ENCODE measurements at places on chromosomes 3 and 15.

- DNase-seq = no peak
These were observed 277.8 kb downstream of the CD47 start for GRCh38 chr3:107813026-107813425.

- no peak for DNase-seq
These were observed 14.2 kb downstream of the ST8SIA2 start for GRCh38 chr15:92407916-92408315.

GRCh38 chr3:78668302-78668701, 1099.5 kb downstream of the ROBO1 start:
- DNase-seq = no peak

GRCh38 chr3:185253645-185254410, at the start of gene EHHADH:
Gene EHHADH, minus strand, starts transcription at chr3:185254049. Its CDS starts 27 bp downstream, at chr3:185254022.
- peak; percentile 80 for DNase-seq

DNA sequence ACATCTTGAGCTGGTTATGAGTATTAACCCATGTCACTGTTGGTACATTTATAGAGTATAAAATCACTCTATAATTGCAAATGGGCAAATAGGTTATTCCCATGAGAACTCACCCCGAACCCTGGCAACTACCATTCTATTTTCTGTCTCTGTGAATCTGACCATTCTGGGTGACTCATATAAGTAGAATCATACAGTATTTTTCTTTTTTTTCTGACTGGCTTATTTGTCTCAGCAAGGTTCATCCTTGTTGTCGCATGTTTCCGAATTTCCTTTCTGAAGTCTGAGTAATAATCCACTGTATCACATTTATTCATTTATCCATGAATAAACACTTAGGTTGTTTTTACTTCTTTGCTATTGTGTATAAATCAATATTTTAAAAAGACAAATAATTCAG, 59.9 kb upstream of the CHRM5 start:
- DNase-seq = no peak

DNA sequence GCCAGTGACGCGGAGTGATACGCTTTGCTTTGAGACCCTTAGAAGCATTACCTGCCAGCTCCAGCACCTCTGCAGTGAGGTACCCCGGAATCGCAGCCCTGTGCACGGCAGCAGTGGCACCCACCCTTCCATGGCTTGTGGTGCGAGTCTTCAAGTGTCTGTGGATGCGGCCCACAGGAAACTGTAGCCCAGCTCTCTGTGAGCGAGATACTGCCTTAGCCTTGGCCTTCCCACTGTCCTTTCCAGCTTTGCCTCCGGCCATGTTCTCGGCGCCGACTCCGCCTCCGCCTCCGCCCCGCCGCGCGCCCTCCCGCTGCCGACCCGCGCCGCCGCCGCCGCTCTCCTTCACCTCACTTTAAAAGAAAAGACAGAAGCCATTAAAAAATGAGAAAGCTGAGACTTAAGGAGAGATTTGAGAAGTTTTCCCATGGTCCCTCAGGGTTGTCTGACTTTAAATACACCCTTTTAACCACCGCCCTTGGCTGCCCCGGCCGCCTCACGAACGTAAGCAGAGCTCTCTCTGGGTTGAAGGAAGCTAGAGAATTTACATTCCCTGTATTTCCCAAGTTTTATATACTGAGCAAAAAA, 78.5 kb upstream of the FAM174B start:
- DNase-seq = peak; percentile 64

DNA sequence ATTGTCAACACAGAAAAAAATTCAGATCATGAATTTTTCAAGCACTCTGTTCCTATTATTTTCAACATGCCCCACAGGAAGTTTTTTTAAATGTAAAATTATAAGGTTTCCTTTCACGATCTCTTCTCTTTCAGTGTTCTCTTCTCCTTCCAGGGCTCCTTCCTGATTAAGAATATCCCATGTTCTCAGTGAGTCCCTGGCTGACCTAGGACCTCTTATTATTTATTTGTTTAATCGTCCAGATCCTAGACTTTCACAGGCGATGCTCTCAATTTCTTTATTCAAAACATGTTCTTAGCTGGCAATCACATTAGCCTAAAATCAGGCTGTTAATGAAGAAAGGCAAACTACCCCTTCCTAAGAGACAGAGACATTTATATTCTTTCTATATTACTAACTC, 124.3 kb downstream of the ABI3BP start:
- no peak for DNase-seq

DNA sequence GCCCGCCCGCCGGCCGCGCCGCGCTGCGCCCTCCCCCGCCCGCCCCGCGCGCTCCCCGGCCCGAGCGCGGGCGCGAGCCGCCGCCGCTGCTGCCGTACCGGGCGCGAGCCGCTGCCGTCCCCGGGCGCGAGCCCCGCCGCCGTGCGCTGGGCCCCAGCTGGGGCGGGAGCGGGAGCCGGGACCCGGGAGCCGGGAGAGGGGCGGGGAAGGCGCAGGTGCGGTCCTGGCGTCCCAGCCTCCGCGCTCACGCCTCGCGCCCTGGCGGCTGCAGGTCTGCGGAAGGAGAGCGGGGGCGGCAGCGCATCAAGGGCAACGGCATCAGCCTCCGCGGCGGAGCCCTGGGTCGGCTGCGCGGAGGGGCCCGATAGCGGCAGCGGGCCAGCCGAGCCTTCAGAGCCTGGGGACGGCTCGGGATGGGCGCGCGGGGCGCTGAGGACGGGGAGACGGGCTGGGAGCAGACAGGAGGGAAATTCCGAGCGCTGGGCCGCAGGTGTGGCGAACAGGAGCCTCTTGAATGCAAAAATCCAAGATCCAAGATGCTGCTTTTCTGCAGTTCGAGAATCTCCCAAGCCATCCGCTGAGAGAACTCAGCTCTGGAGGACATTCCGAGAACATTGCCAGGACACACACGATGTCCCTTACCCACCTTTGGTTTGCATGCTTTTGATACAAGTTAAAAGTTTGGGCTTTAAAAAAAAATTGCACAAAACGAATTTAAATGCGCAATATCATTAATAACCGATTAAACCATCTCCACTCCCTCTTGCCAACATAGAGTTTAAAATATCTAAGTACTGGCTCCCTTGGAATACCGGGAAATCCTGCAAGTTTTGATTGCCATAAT, 251.1 kb downstream of the TJP1 start:
- DNase-seq = no peak

GRCh38 chr3:94643400-94643799, 580.5 kb downstream of the NSUN3 start:
- no peak for DNase-seq

- no peak for DNase-seq
These were observed 27.5 kb downstream of the RAB6B start for GRCh38 chr3:133868186-133868585.

DNA sequence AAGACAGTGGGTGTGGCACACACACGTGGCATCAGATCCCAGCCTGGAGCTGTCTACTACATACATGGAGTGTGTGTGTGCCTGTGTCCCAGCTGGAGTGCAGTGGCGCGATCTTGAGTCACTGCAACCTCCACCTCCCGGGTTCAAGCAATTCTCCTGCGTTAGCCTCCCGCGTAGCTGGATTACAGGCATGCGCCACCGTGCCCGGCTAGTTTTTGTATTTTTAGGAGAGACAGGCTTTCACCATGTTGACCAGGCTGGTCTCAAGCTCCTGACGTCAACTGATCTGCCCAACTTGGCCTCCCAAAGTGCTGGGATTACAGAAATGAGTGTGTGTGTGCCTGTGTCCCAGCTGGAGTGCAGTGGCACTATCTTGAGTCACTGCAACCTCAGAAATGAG, 108.8 kb downstream of the IL12A start:
- no peak for DNase-seq

All from common myeloid progenitor, CD34-positive (primary cell).